ENCODE measurements at places on chromosomes 2 and 18. TPM values are rescaled to one million over a fixed set of nuclear protein-coding genes. Genes with fewer than 3 reads are reported as not detected.

Gene ATG4B
- total RNA-seq, result 93.0 TPM

Gene SP140
- total RNA-seq, result 10.9 TPM

DNA sequence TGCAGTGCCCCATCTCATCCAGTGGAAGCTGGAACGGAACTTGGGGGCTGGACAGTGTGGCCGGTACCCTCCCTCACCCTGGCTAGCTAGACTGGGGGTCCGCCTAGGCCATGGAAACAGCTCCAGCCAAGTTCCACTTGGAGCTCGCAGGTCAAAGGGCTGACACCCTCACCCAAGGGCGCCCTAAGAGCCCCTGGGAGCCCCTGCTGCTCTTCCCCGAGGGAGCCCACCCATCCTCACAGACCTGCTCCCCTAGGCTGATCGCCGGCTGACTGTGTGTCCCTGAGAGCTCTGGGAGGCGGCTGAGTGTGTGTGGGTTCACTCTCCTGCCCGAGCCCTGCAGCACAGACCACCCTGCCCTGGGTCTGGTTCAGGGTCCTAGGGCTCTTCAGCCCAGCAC lies 118.2 kb upstream of the OTOS start:
- DNase-seq, result no peak

GRCh38 chr2:49719241-49719640 lies 564.9 kb upstream of the FSHR start:
- DNase-seq, result no peak

DNA sequence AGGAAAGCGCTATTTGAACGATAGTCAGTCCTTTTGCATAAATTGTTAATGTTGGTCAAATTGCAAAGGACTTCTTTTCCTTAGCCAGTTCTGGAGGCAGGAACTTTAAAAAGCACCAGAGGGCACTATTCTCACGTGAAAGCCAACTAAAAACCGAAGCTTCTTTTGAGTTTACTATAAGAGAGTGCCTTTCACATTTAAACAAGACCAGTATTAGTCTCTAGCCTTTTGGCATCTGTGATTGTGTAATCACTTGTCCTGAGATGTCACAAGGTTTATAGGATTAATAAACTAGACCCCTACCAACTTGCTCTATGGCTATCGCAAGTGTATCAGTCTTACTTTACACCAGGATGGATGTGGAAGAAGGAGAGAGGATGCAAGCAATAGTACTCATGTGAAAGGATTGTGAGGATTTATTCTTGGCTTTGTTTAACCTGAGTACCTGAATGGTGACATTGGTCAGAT lies 14.4 kb upstream of the STAT4 start:
- DNase-seq, result no peak

Measured in Calu3 (cell line).